Large intestine (tissue), 12 donors: ENCODE measurements at places on chromosomes 4 and X. TPM values are rescaled to one million over a fixed set of nuclear protein-coding genes. Genes with fewer than 3 reads are reported as not detected.
A peak's percentile ranks its signal among the peaks of the same experiment; 100 is the strongest.

The S100P gene
- 5.0 TPM for polyA plus RNA-seq

The RTL5 gene
- 6.9 TPM for polyA plus RNA-seq

The IL15 gene
- 6.2 TPM for polyA plus RNA-seq

GRCh38 chr4:1043651-1044468 is 32.4 kb downstream of the FGFRL1 start:
- peak; percentile 46 for DNase-seq
